ENCODE measurements at places on chromosomes 11 and 22. TPM values are rescaled to one million over a fixed set of nuclear protein-coding genes. Genes with fewer than 3 reads are reported as not detected.

GRCh38 chr11:130854483-130854882 is 61.8 kb downstream of the SNX19 start:
- no peaks in the 10 kb centered on the region for H3K4me1 ChIP-seq
- no peaks in the 10 kb centered on the region for H3K27me3 ChIP-seq
- no peaks in the 10 kb centered on the region for H3K36me3 ChIP-seq

- no peak overlapping the region for H3K4me3 ChIP-seq
- peaks cover 46% of the 10 kb centered on the region for H3K27me3 ChIP-seq
- no peaks in the 10 kb centered on the region for H3K36me3 ChIP-seq
- no peaks in the 10 kb centered on the region for H3K4me1 ChIP-seq
- DNase-seq: no peak
Measured at GRCh38 chr11:68691402-68691784, 7.0 kb downstream of the GAL start.

RAPSN gene
- 0.66 TPM for polyA plus RNA-seq

ARHGEF12 gene
- 13.1 TPM for polyA plus RNA-seq

GRCh38 chr11:14414470-14415461 is 55.8 kb upstream of the RRAS2 start:
- H3K4me3 ChIP-seq: no peak overlapping the region
- H3K4me1 ChIP-seq: peaks cover 34% of the 10 kb centered on the region
- DNase-seq: peak; percentile 84
- H3K36me3 ChIP-seq: no peaks in the 10 kb centered on the region
- H3K27ac ChIP-seq: peak overlapping the region; percentile 80

- no peaks in the 10 kb centered on the region for H3K36me3 ChIP-seq
- DNase-seq: no peak
- no peak overlapping the region for H3K4me3 ChIP-seq
- no peak overlapping the region for H3K27ac ChIP-seq
- H3K27me3 ChIP-seq: no peaks in the 10 kb centered on the region
- no peaks in the 10 kb centered on the region for H3K4me1 ChIP-seq
Measured at GRCh38 chr11:101487775-101488174, 96.0 kb downstream of the TRPC6 start.

DNA sequence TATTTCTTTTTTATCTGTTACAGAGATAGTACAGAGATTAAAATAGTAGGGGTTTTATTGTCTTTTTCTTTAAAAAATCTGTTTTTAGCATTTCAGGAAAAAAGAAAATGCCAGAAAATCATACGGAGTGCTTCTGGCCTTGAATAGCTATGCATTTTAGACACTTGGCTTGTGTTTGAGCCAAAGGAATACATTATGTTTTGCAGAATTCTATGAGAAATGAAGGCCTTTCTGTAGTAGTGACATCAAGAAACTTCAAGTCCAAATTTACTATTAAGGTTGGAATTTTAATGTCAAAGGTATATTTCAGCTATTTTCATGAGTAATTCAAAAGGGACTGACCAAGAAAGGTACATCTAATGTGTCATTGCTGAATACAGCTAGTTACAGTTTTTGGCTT is 56.3 kb upstream of the DDI1 start:
- H3K4me3 ChIP-seq: no peak overlapping the region
- H3K4me1 ChIP-seq: no peaks in the 10 kb centered on the region

DNA sequence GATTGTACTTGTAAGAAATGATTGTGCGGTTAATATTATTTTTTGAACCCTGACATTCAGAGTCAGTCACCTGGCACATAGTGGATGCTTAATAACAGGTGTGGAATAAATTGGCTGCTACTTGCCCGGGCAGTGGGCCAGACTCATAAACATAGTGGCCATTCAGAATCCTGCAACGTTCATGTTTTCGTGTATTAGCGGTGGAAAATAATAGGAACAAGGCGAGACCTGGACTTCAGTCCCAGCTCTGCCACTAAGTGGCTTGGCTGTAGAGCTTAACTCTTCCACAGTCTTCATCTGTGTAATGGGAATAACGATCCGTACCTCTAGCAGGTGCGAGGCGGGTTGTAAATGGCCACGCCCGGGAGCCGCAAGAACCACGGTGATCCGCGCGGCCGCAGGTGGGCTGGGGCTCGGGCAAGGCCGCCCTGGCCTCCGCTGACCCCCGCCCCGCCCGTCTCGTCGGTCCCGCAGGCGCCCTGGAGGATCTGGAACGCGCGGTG is 761 bp upstream of the TMEM25 start:
- DNase-seq: no peak
- H3K4me3 ChIP-seq: peak overlapping the region; percentile 81
- H3K27ac ChIP-seq: no peak overlapping the region
- peaks cover 1% of the 10 kb centered on the region for H3K36me3 ChIP-seq
- peaks cover 23% of the 10 kb centered on the region for H3K4me1 ChIP-seq

- H3K27ac ChIP-seq: no peak overlapping the region
- no peaks in the 10 kb centered on the region for H3K36me3 ChIP-seq
- DNase-seq: no peak
Measured at GRCh38 chr11:34346551-34346950, 11.3 kb downstream of the ABTB2 start.

APOA4 gene
- 3.2 TPM for polyA plus RNA-seq

RANBP1 gene
- polyA plus RNA-seq: 78.9 TPM

DNA sequence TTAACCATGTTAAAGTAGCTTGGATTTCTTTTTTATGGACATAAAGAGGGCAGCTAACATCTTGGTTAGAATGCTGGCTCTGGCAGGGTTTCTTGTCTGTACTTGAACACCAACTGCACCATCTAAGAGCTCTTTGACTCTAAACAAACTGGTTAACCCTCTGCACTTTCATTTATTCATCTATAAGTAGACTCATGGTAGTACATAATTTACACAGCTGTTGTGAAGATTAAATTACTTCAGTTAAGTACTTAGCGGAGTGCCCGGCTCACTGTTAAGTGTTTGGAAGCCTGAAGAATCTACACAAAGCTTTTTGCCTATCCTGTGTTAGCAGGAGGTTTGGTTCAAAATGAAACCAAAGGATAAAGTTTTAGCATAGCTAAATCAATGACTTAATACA is 846.2 kb upstream of the API5 start:
- H3K4me1 ChIP-seq: no peaks in the 10 kb centered on the region
- H3K4me3 ChIP-seq: no peak overlapping the region
- H3K27me3 ChIP-seq: no peaks in the 10 kb centered on the region
- no peaks in the 10 kb centered on the region for H3K36me3 ChIP-seq
- no peak overlapping the region for H3K27ac ChIP-seq

ARHGAP42 gene
- polyA plus RNA-seq: 6.0 TPM

PRR33 gene
- polyA plus RNA-seq: 0.18 TPM

MPZL3 gene
- 7.0 TPM for polyA plus RNA-seq

DNA sequence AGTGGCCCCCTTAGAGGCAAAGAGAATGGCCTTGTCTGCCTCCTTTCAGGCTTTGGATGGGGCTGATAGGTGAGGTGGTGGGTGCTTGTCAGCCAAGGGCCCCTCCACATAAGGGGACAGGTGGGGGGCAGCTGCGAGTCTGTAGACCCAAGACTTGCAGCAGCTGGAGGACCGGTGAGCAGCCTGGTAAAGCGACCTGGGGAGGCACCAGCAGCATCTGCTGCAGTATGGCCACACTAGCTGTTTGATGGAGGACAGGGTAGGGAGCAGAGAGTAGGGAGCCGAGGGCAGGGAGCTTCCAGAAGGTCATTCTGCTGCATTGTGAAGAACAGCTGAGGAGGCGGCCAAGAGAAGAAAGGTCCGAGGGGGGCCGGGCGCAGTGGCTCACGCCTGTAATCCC is 16.8 kb upstream of the MRTFA start:
- no peak overlapping the region for H3K4me3 ChIP-seq
- peak overlapping the region; percentile 18 for H3K27ac ChIP-seq
- no peaks in the 10 kb centered on the region for H3K27me3 ChIP-seq
- no peaks in the 10 kb centered on the region for H3K4me1 ChIP-seq

DNA sequence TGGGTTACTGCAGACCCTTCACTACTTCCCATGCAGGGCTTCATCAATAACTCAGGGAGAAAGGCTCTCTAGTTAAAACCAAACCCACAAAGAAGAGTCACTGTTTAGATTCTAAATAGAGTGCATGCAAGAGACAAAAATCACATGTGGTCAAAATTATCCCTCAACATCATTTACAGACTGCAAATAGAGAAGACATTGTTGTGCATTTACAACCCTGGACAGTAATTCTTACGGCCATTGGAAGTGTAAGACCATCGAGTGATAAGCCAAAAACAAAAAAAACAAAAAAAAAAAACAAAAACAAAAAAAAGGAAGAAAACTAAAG is 93.4 kb downstream of the RASSF10 start:
- H3K27ac ChIP-seq: no peak overlapping the region
- no peak overlapping the region for H3K4me3 ChIP-seq
- no peaks in the 10 kb centered on the region for H3K27me3 ChIP-seq

MUC5AC gene
- polyA plus RNA-seq: 0.02 TPM

- H3K27me3 ChIP-seq: no peaks in the 10 kb centered on the region
- H3K27ac ChIP-seq: no peak overlapping the region
- no peak overlapping the region for H3K4me3 ChIP-seq
- DNase-seq: no peak
- no peaks in the 10 kb centered on the region for H3K4me1 ChIP-seq
Measured at GRCh38 chr11:132006884-132007580, 636.6 kb downstream of the NTM start.

GRCh38 chr11:74021998-74022397 is 13.1 kb upstream of the UCP3 start:
- no peaks in the 10 kb centered on the region for H3K27me3 ChIP-seq
- no peak overlapping the region for H3K4me3 ChIP-seq
- DNase-seq: no peak
- H3K27ac ChIP-seq: no peak overlapping the region
- peaks cover 24% of the 10 kb centered on the region for H3K4me1 ChIP-seq
- H3K36me3 ChIP-seq: peaks cover 42% of the 10 kb centered on the region

OR56A1 gene
- 0.05 TPM for polyA plus RNA-seq

SLC25A45 gene
- polyA plus RNA-seq: 35.3 TPM

DNA sequence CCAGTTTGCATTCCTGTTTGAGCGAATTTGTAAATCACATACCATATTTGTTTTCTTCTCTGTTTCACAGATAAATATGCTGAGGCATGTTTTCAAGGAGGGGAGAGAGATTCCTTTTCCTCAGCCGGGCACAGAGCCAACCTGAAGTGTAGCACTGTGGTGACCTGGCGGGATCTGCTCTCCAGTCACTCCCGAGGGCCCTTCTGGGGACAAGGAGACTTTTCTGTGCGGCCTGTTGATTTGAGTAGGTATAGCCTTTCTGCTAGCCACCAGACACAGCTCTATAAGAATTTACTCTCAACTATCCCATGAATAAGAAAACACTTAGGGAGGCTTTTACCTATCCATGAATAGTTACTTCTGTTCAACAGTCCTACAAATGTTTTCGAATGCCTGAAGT is 63.5 kb upstream of the FDX1 start:
- no peaks in the 10 kb centered on the region for H3K36me3 ChIP-seq
- H3K4me1 ChIP-seq: peaks cover 2% of the 10 kb centered on the region
- DNase-seq: no peak
- no peak overlapping the region for H3K4me3 ChIP-seq

OR8G5 gene
- 0.14 TPM for polyA plus RNA-seq

GRCh38 chr11:71450939-71451338 is 2.1 kb upstream of the NADSYN1 start:
- H3K27me3 ChIP-seq: no peaks in the 10 kb centered on the region
- no peak for DNase-seq
- peaks cover 9% of the 10 kb centered on the region for H3K36me3 ChIP-seq
- peaks cover 26% of the 10 kb centered on the region for H3K4me1 ChIP-seq

GRCh38 chr11:35927682-35928081 is 16.2 kb upstream of the LDLRAD3 start:
- H3K27me3 ChIP-seq: peaks cover 3% of the 10 kb centered on the region
- no peaks in the 10 kb centered on the region for H3K4me1 ChIP-seq
- no peak overlapping the region for H3K27ac ChIP-seq

- no peak overlapping the region for H3K27ac ChIP-seq
- no peaks in the 10 kb centered on the region for H3K27me3 ChIP-seq
- H3K4me3 ChIP-seq: no peak overlapping the region
- H3K36me3 ChIP-seq: no peaks in the 10 kb centered on the region
- H3K4me1 ChIP-seq: no peaks in the 10 kb centered on the region
Measured at GRCh38 chr11:31690041-31690440, 121.1 kb downstream of the PAX6 start.

DNA sequence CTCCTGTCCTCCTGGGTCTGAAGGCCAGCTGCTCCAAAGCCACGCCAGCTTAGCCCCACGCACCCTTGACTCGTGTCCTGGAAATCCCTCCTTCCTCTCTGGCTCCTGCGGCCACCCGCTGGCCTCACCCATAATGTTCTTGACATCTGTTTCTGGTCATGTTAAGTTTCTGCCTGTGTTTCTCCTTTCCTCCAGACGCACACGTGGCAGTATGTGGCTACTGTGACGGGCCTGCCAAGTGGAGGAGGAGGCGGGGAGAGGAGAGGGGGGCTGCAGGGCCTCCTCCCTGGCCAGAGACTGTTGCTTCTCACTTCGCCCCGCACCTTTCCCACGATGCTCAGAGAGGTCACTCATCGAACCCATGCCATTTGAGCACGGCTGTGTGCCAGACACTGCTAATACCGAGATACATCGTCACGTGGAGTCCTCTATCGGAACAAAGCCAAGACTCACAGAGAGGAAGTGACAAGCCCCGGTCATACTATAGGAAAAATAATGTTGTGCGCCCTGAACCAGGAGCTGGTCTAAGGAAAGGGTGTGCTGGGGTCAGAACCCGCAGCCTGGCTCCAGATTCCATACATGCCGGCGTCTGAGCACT is 11.5 kb downstream of the C1QTNF6 start:
- H3K27ac ChIP-seq: no peak overlapping the region
- H3K36me3 ChIP-seq: no peaks in the 10 kb centered on the region
- H3K27me3 ChIP-seq: peaks cover 6% of the 10 kb centered on the region

- no peaks in the 10 kb centered on the region for H3K27me3 ChIP-seq
- DNase-seq: no peak
- H3K36me3 ChIP-seq: peaks cover 64% of the 10 kb centered on the region
- H3K4me1 ChIP-seq: no peaks in the 10 kb centered on the region
Measured at GRCh38 chr11:47620836-47621378, 21.5 kb downstream of the MTCH2 start.

- no peaks in the 10 kb centered on the region for H3K27me3 ChIP-seq
- no peak overlapping the region for H3K4me3 ChIP-seq
- no peaks in the 10 kb centered on the region for H3K4me1 ChIP-seq
Measured at GRCh38 chr11:12469451-12469850, 92.1 kb downstream of the PARVA start.

DNA sequence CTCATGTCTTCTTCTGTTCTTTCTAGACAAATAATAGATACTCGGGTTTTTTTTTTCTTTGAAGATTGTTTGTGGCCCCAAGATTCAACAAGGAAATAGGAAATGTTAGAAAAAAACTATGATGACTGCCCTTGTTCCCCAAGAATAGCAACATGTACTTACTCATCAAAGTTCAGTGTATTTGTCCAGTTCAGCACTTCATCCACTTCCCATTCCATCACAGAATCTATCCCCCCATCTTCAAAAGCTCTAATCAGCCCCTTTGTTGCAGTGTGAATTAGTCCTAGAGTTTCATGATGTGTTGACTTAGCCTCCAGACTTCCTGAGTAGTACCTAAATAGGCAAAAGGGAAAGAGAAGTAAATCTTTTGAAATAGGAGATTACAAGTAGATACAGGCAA is 74.3 kb downstream of the C11orf65 start:
- H3K4me3 ChIP-seq: no peak overlapping the region
- H3K27me3 ChIP-seq: no peaks in the 10 kb centered on the region
- H3K27ac ChIP-seq: no peak overlapping the region
- H3K4me1 ChIP-seq: no peaks in the 10 kb centered on the region
- no peak for DNase-seq
- H3K36me3 ChIP-seq: no peaks in the 10 kb centered on the region

GRCh38 chr11:60513496-60514460 is 1.4 kb upstream of the MS4A13 start:
- H3K27ac ChIP-seq: no peak overlapping the region
- no peaks in the 10 kb centered on the region for H3K4me1 ChIP-seq
- no peak overlapping the region for H3K4me3 ChIP-seq
- H3K27me3 ChIP-seq: no peaks in the 10 kb centered on the region
- H3K36me3 ChIP-seq: no peaks in the 10 kb centered on the region
- no peak for DNase-seq

Data from thymus (tissue), 14 donors.